ENCODE measurements at places on chromosomes 5 and 9.

- DNase-seq: no peak
Observed at GRCh38 chr5:169126481-169127021, 174.4 kb downstream of the SLIT3 start.

DNA sequence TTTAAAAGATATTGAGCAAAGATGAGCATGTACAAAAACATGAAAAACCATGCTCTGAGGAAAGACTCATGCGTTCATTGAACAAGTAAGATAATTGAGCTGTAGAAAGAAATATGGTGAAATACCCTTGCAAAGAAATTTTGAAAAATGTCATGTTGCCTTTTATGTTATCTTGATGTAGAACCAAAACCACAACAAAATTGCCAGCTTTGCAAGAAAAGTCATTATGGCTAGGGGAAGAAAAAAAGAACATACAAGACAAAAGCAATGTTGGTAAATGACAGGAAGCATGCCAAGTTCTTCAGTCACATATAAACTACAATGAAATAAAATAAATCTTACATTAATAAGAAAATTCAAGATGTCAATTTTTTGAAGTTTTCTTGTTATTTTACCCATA lies 368.0 kb downstream of the IRX1 start:
- no peak for DNase-seq

DNA sequence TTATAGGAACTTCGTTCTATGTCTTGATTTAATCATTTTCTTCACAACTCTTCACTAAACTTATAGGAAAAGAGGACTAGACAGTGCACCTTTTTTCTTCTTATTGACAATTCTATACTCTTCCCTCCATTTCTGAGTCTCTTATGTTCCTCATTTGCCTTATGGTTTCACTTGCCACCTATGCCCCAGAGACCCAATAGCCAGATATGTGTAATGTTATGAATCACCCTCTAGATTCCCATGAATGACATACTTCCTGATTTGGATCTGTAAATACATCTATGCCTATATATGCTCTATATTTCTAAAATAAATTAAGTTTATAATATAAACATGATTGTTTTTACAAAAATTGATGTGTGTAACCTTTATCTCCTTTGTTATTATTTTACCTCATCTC lies 514.1 kb upstream of the MEF2C start:
- DNase-seq: no peak

- DNase-seq: no peak
Observed at GRCh38 chr5:166349046-166349445, 1942.4 kb upstream of the WWC1 start.

DNA sequence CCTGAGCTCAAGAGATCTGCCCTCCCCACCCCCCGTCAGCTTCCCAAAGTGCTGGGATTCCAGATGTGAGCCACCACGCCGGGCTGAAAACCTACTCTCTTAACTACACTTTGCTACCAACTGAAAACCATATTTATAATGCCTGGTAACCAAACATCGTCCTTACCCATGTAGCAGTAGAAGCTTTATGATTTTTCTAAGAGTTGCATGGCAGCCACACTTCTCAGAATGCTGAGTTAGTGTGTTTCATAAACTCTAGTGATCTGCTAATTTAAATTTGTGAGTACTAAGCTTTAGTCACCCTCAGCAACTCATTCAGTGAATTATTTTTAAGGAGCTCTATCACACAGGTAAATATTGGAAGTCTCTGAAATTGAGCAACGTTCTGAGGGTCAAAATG lies 478.4 kb downstream of the KDM4C start:
- no peak for DNase-seq

DNA sequence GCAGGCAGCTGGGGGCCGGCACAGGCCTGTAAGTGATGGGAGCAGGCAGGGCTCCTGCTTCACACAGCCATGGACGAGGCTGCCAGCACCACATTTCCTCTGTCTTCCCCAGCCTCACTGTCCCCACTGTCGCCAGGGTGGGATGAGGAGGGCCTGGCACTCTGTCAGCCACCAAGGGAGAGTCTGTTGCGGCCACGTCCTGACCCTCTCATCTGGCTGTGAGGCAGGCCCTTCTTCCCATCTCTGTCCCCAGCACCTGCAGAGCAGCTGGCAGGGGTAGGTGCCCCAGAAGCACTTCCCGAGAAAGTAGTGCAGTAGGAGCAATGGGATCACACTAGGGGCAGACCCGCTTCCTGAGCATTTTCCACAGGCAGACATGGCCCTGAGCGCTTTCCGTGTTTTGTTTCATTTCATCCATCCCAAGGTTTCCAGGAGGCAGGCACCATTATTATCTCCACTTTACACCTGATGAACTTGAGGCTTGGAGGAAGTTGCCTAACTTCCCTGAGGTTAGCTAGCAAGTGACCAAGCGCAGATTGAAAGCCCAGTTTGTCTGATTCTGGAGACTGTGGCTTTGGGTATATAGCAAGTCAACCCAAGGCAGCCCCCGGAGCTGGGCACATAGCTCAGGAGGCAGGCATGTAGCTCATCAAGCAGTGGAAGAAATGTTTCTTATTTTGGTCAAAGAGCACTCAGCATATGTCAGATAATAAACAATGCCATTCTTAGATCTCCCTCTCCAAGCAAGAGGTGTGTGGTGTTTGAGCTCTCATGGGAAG lies 202.4 kb downstream of the DAB2IP start:
- no peak for DNase-seq

- no peak for DNase-seq
Observed at GRCh38 chr9:134331186-134332025, 5.2 kb downstream of the RXRA start.

GRCh38 chr5:16548115-16548514 lies 68.7 kb downstream of the RETREG1 start:
- no peak for DNase-seq

- DNase-seq: no peak
Observed at GRCh38 chr5:148952097-148952867, 110.6 kb downstream of the SH3TC2 start.

DNA sequence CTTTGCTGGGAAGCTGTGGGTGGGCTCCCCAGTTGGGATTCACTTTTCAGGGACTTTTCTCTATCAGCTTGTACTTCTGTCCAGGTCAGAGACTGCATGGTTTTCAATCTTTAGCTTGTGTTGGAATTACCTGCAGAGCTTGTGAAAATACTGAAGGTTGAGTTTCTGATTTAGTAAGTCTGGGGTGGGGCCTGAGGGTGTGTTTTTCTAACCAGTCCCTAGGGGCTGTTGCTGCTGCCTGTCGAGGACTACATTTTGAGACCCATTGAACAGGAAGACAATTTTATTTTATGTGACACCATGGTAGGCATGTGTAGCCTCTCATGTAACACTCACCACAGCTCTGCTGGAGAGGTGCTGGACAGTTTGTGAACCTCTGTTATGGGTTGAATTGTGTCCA lies 14.7 kb upstream of the MLANA start:
- no peak for DNase-seq

- no peak for DNase-seq
Observed at GRCh38 chr9:28365728-28366127, 792.4 kb upstream of the C9orf72 start.

- DNase-seq: peak; percentile 80
Observed at GRCh38 chr5:163503106-163504078, 2.0 kb upstream of the MAT2B start.

GRCh38 chr5:130666462-130666861 lies 498.6 kb downstream of the HINT1 start:
- DNase-seq: no peak

DNA sequence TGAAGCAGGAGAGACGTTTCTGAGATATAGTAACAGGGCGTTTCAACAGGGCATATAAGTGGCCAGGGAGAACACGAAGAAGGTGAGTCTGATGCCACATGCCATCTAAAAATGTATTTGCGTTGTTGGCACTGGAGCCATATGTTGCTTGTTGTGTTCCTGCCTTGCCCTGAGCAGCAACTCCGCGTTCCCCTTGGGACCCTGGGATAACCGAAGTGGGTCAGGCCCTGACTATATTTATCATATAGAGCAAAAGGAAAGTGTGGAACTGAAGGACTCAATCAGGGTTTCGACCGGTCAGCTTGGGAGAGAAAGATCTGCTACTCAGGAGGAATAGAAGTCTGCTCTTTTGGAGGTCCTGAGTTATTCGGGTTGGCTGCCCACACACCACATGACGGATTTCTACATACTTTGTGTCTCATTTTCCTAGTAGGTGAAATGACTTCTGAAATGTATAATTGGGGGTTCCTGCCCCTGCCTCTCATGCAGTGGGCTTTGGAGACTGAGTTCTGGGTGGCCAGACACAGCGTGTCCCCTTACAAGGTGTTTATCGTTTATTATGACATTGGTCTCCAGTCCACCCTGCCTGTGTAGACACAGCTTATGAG lies 3.0 kb downstream of the STC2 start:
- no peak for DNase-seq

- DNase-seq: no peak
Observed at GRCh38 chr9:73437758-73438157, 286.1 kb downstream of the ANXA1 start.

DNA sequence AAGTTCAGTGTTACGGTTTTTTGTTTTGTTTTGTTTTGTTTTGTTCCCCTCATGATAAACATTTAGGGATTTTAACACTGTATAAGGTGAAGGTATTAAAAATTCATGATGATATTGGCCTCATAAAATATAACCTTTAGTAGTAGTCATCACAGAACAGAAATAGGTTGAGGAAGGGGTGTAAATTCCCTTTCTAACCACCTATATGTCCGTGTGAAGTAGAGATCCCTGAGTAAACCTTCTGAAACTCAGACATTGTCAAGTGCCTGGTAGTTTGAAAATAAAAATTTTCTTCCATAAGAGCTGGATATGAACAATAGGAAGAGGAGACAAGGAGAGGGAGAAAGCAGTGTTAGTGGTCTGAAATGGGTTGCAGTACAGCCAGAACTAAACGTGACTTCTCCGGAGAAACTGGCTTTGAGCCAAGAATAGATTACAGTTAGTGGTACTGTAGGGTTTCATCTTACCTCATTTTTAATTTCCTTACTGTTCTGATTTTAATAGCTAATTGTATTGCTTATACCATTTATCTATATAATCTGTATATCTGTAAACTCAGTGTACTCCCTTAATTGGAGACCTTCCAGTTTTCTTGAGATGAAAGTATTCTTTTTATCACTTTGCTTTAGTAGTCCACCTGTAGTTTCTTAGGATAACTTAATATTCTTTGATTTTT lies 18.3 kb downstream of the UGCG start:
- DNase-seq: peak; percentile 9

GRCh38 chr5:74596927-74597326 lies 43.6 kb downstream of the ENC1 start:
- DNase-seq: no peak

DNA sequence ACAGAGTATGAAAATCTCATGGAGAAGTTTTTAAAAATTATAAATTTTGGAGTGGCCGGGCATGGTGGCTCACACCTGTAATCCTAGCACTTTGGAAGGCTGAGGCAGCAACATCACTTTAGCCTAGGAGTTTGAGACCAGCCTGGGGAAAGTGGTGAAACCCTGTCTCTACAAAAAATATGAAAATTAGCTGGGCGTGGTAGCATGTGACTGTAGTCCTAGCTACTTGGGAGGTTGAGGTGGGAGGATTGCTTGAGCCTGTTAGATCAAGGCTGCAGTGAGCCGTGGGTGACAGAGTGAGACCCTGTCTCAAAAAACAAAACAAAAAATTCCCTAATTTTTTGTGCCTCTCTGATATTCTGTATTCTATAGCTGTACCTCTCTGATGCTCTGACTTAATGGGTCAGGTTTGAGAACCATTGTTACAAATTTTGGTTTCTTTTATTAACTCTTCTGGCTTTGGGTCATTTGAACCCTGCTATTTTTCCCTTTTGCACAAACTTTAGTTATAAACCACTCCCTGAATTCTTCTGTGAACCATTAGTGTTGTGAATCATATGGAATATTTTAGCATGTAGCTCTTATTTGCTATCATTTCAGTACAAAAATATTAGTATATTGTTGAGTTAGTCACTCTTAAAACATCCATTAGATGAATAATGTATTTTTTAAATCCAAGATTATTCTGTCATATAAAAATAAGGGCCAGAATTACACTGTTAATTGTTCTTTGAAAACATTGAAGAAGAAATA lies 51.0 kb downstream of the FER start:
- DNase-seq: no peak

GRCh38 chr5:127647361-127647958 lies 1.4 kb upstream of the CTXN3 start:
- DNase-seq: no peak

- DNase-seq: no peak
Observed at GRCh38 chr9:131695836-131696460, 43.9 kb downstream of the RAPGEF1 start.

DNA sequence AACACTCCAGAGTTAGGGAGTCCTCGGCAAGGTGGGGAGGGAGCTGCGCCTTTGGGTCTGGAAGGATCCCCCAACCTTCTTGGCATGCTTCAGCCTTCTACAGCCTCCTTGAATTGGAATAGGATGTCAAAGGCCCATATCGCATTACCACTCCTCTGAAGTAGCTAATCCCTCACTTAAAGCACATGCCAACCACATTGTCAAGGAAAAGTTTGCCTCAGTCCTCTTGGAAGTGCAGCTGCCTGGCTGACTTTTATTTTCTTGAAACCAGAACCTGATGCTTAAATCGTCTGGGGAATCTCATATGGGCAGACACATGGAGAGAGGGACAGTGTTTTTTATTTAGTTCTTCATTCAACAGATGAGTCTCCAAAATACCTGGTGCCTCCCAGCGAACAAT lies 14.5 kb downstream of the CXCL14 start:
- DNase-seq: no peak

- DNase-seq: no peak
Observed at GRCh38 chr9:91118704-91119025, 243.1 kb downstream of the AUH start.

DNA sequence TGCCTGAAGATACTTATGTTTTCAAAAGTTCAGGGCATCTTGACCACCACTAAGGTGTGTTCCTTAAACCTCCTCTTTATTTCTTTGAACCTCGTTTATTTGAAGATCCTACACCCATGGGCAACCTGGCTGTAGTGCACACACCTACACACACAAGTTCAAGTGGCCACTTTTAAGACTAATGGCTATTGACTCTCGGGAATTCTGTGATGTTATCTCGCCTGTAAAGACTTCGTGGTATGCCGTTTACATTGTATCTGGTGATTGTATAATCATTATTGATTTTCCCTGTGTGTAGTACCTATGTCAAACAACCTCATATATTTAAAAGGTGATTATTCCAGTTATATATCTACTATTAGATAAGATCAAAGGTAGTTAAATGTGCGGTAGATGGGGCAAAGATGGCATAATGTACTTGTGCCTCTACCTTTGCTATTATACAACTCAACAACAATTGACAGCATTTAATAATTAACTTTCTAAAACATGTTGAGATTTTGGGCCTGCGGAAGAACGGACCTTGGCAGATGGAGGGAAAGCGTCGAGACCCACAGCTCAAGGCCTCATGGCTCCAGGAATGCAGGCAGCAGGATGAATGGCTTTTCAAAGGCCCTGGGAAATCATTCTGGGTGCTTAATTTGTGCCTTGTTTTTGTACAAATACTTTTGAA lies 51.4 kb upstream of the IRX2 start:
- DNase-seq: no peak

DNA sequence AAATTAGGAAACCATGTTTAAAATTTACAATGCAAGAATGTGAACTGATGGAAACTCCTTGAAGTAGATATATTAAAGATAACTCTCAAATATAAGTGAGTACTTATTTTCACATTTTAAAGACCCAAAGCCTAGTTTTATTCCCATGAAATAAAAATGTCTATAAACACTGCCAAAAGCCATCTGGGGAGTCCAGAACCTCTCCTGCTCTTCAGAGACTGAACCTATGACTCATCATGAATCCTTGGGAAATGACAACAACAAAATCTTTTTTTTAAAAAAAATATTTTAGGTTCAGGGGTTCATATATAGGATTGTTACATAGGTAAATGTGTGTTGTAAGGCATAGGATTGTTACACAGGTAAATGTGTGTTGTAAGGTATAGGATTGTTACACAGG lies 33.8 kb upstream of the FYB1 start:
- DNase-seq: no peak
